Glomerular endothelial cell (primary cell): ENCODE measurements at places on chromosomes 5 and 9. TPM values are rescaled to one million over a fixed set of nuclear protein-coding genes. Genes with fewer than 3 reads are reported as not detected.
A peak's percentile ranks its signal among the peaks of the same experiment; 100 is the strongest.

- no peak for DNase-seq
Observed at GRCh38 chr5:180652771-180653170, 3.4 kb upstream of the FLT4 start.

DNA sequence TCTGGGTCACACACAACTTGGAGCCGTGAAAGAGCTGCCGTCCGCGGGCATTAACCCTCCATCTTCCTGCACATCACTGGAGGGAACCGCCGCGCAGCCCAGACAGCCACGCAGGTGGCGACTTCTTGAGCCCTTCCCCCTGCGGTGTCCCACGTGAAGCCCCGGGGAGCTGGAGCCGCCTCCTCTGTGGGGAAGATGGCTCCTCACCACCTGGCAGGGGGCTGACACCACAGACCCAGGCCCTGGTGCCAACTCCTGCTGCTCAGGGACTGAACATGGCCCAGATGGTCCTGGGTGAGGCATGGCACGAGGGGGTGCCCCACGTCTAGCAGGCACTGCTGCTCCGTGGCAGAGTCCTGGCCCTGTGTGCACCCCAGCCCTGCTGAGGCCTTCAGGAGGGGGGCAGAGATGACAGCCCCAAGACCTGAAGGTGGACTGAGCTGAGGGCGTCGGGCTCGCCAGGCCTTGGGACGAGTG lies 38.9 kb downstream of the NDUFS6 start:
- no peak for DNase-seq

GRCh38 chr5:61052882-61053281 lies 107.9 kb downstream of the NDUFAF2 start:
- no peak for DNase-seq

DNA sequence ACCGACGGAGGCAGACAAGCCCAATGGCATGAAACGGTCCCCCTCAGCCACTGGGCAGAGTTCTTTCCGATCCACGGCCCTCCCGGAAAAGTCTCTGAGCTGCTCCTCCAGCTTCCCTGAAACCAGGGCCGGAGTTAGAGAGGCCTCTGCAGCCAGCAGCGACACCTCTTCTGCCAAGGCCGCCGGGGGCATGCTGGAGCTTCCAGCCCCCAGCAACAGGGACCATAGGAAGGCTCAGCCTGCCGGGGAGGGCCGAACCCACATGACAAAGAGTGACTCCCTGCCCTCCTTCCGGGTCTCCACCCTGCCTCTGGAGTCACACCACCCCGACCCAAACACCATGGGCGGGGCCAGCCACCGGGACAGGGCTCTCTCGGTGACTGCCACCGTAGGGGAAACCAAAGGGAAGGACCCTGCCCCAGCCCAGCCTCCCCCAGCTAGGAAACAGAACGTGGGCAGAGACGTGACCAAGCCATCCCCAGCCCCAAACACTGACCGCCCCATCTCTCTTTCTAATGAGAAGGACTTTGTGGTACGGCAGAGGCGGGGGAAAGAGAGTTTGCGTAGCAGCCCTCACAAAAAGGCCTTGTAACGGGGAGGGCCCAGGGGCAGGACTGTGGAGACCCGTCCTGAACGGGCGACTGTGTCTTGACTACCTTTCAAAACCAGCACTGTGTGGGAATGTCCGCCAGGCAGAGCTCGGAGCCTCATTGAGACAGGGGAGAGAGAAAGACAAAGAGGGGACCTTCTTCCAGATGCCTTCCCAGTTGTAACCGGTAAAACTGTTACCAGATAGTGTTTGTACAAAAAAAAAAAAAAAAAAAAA lies 29.9 kb downstream of the CD180 start:
- no peak for DNase-seq

- peak; percentile 33 for DNase-seq
Observed at GRCh38 chr5:145245354-145245753, 589.8 kb downstream of the PRELID2 start.

DNA sequence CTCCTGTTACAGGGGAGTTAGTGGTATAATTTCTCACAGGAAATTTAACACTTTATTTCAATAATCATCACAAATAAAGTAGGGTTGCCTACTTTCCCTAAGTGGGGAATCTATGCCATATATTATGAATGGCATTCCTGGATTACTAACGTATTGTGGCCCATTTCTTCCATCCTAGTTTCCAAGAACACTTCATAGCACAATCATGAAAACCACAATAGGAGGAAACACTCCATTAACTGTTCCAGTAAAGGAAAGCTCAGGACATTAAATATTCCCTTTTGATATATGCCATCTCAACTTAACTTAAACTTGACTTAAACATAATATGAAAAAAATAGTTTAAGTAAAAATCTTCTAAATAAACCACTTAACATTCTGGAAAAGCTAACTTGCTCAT lies 2.1 kb downstream of the CPLANE1 start:
- DNase-seq = no peak

- DNase-seq = no peak
Observed at GRCh38 chr5:82142217-82142841, 135.8 kb downstream of the RPS23 start.

DNA sequence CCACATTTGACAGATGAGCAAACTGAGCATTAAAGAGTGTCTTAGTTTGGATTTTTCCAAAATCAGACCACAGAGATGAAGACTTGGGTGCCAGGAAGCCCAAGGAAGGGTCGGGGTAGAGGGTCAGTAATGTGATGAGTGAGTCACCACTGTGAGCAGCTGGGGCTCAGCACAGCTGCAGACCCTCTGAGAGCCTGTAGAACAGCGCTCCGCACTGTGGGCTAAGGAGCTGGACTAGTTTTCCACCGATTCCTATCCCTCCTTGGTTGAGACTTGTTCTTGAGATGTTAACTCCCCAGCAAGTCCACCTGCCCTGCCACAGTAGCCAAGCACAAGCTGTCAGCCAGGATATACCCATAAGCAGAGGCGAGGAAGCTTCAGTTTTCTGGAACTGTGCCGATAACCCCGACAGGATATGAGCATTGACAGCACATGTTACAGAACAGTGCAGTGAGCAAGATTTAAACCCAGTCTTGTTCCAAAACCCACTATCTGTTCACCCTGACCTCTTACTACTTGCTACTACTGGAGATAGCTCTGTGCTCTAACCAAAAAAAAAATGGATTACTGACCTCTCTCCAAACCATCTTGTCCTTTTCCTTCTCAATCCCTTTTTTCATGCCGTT lies 31.8 kb downstream of the EGFLAM start:
- no peak for DNase-seq

DNA sequence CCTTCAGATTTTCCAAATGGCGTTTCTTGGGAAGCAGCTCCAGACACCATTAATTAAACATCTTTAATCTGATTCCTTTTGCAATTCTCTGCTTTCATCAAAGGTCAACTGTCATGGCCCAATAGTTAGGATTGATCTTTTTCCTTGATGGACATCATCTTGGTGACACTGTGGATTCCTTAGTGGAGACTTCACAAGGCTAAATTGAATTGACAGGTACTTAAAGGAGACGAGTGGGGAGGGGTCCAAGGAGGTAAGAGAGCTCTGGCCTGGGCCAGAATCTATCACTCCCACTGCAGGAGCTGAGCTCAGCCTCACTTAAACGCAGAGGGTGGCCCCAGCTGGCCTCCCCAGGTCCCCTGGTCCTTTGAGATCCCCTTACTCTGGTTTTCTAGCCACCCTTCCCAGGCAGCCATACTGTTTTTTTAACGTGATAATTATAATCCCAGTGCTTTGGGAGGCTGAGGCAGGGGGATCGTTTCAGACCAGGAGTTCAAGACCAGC lies 9.9 kb upstream of the HMCN2 start:
- no peak for DNase-seq

DNA sequence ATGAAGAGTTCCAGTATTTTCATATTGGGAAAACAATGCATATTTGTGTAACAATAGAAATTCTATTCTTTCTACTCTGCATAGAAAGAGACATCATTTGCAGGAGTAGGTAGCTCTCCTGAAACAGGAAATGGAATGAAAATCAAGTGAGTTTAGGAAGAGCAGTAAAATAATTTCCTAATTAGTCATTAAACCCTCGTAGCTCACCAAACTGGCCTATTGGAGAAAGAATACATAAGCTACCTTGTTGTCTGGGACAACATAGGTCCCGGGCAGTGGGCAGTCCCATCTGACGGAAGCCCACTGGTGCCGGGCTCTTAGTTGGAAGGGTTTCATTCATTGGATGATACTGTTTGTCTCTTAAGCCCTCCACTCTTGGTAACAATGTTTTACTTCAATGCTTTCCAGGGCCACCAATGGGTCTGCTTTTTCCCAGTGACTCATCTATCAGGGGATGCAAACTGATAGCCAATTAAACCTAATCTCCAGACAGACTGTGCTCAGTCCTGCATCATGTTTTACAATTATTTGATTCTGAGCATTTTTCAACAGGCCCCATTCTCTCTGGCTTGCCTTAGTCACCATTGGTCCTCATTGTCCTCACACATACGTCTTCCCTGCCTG lies 46.5 kb downstream of the GNA14 start:
- no peak for DNase-seq

GRCh38 chr9:13491493-13492424 lies 212.3 kb upstream of the MPDZ start:
- no peak for DNase-seq

- no peak for DNase-seq
Observed at GRCh38 chr5:16147179-16147900, 32.3 kb downstream of the MARCHF11 start.

GRCh38 chr9:5450359-5451091 lies at the start of gene CD274:
Gene CD274, plus strand, starts transcription at chr9:5450542. Its CDS starts 5,572 bp downstream, at chr9:5456114.
- no peak for DNase-seq

DNA sequence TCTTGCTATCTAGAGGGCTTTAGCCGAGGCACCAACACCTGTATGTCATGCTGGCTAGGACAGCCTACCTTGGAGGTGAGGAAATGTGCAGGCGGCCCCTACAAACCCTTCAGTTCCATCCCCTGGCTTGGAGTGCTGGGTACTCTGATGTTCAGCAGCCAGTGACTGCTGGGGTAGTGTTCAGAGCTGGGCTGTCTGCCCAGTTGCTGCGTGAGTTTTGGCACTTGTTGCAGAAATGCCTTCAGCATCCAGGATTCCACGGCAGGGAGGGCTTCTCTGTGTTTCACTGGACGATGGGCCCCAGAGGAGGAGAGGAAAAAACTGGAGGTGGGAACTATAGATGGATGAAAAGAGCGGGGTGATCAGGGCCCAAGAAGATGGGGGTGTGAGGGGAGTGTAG lies 10.4 kb downstream of the SWI5 start:
- no peak for DNase-seq

- DNase-seq = no peak
Observed at GRCh38 chr9:115671963-115672305, 481.7 kb upstream of the PAPPA start.

GRCh38 chr5:59768152-59769040 lies 125.1 kb downstream of the PDE4D start:
- DNase-seq = no peak

DNA sequence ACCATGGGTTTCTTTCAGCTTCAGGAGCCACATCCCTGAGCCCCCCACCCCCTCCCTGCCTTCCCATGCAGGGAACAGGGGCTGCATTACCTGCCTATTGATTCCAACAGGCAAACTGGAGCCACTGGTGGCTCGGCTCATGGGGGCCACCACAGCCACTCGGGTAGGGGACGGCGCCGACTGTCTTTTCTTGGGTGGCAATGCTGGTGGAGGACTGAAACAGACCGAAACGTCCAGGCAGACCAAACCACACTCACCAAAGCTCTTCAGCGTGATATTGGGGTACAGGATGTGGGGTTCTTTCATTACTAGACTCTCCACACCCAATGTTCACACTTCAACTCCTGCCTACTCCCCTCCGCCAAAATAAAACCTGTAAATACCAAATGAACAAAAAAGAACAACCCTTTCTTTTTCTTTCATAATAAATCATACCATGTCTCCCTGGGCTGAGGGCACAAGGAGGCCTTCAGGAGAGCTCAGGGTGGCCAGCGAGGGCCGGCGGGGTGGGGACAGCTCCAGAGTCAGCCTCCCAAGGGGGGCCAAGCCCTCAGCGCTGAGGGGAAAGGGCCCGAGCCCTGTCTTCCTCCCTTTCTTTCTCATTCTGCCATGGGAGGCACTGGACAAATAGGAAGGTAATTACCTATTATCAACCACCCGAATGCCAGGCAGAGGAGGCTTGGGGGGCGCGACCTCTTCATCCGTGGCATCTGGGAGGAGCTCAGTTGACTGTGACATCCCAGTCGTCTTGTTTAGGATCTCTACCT lies 83.3 kb downstream of the PRRT1B start:
- DNase-seq = no peak

- DNase-seq = no peak
Observed at GRCh38 chr5:174348311-174348981, 302.9 kb downstream of the NSG2 start.

DNA sequence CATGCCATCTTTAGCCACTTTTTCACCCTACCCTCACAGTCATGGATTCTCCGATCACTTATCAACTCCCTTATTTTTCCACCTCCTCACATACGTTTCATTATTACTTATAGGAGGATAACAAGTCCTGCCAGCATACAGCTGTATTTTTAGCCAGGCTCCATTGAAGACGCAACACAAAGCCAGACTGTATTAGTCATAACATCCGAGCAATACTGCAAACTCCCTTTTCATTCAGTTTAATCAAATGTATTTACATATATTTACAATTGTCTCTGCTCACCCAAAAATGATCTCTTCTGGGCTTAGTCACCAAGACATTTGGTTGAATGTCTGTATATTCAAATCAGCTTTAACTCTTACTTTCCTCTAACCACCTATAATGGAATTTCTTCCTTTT lies 126.4 kb upstream of the PRLR start:
- DNase-seq = no peak

DNA sequence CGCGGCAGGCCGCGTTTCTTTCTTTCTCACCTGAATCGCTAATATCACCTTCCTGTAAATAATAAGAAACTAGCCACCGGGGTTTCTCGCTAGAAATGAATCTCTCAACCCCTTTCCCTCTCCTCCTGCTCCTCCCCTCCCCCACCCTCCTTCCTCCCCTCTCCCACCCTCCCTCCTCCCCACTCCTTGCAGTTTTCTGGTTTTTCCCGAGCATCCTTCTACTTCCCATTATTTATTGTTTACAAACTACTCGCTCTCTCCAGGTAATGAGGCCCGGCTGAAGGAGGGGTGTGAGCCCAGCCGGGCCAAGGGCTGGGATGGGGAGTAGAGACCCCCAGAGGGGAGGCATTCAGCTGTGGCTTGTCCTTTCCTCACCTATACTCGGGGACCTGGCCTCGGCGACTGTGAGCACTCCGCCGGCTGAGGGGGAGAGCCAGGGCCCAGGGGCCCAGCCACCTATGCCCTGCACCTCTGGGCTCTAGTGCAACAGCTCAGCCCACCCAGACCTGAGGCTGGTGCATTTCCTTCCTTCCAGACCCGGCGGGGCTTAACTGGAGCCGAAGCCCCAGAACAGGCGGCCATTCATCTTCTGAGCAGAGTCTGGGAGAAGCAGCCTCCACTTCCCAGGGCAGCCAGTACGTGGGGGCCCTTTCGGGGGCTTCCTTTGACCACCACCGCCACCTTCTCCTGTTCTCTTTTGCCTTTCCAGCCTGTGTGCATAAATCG lies 2.1 kb upstream of the IRX4 start:
- no peak for DNase-seq

- no peak for DNase-seq
Observed at GRCh38 chr9:134966270-134966669, 48.6 kb upstream of the FCN1 start.

- no peak for DNase-seq
Observed at GRCh38 chr9:2229109-2229721, 214.1 kb downstream of the SMARCA2 start.

Gene TAF11L5
- total RNA-seq = not detected in 2 replicates

Gene STKLD1
- 0.06 and 0.34 TPM in 2 replicates for total RNA-seq

Gene OBP2B
- total RNA-seq = not detected in 2 replicates

Gene CYFIP2
- 26.7 and 47.5 TPM in 2 replicates for total RNA-seq

Gene ADGRD2
- total RNA-seq = not detected in 2 replicates

Gene THBS4
- 0.18 and 1.4 TPM in 2 replicates for total RNA-seq

Gene CDC20B
- total RNA-seq = 0.23 TPM in 1 of 2 replicates, not detected in the other

Gene HRCT1
- total RNA-seq = 0.47 and 0.63 TPM in 2 replicates

Gene GRXCR2
- not detected in 2 replicates for total RNA-seq

Gene PHF24
- 0.06 TPM in 1 of 2 replicates, not detected in the other for total RNA-seq

Gene SHROOM1
- total RNA-seq = 12.1 and 18.2 TPM in 2 replicates
